ENCODE measurements at places on chromosomes 1 and 21.

DNA sequence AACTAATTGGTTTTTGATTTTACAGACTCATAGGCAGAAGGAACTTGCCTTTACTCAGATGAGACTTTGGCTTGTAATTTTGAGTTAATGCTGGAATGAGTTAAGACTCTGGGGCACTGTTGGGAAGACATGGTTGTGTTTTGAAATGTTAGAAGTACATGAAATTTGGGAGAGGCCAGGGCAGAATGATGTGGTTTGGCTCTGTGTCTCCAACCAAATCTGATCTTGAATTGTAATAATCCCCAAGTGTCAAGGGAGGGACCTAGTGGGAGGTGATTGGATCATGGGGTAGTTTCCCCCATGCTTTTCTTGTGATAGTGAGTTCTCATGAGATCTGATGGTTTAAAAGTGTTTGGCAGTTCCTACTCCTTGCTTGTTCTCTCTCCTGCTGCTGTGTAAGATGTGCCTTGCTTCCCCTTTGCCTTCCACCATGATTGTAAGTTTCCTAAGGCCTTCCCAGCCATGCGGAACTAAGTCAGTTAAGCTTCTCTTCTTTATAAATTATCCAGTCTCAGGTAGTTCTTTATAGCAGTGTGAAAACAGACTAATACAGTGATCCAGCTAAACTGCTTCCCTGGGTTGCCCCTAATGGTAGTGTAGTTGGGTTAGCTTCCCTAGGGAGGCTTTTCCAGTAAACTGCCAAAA, 10.2 kb downstream of the CPT2 start:
- DNase-seq = no peak

DNA sequence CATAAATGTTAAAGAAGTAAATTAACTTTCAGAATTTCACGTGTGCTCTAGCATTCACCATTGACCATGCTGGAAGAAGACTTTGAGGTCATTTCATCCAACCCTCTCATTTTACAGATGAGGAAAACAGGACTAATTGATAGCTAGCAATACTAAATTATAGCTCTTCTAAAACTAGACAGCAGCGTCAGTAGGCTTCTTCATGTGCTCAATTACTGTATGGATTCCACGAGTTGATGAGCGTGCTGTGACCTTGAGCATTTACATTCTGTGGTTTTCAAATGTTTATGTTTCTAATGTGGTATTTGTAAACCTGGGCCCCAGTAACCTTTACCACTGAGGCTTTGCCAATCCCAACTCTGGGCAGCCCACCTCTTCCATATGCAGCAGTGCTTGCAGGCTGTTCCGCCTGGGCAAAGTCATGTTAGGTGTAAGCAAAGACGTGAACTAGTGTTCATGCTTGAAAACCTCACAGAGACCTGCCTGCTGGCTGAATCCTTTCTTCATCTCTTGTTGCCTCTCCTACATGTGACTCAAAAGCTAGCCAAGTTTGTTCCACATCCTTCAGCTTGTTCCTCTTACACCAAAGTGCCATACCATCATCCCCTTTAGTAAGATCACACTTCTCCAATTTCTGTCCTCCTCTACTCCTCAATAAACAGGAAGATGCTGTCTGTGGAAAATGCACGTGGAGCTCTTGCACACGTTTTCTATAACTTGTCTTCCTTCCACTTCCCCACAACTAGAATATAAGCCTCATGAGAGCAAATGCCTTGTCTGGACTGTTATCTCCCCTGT, 17.2 kb downstream of the KCNJ15 start:
- DNase-seq = no peak

- no peak for DNase-seq
These were observed 132.7 kb downstream of the NTNG1 start for GRCh38 chr1:107273515-107273914.

DNA sequence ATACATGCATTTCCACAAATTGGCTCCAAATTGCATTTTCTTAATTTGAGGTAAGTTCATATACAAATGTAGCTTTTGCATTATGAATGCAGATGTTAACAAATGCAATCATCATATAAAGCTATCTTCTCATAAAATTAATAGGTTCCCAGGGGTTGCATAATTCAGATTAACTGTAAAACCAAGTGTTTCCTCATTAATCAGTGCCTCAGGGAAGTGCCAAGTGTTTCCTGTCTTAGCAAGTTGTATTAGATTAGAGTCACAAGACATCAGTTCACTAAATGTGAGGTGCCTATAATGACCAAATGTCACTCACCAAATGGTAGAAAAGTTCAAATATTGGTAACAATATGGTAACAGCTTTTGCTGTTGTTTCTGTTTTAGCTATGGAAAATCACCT, 140.8 kb downstream of the PTGER3 start:
- no peak for DNase-seq

- no peak for DNase-seq
These were observed 310.3 kb upstream of the VAMP3 start for GRCh38 chr1:7460807-7461206.

DNA sequence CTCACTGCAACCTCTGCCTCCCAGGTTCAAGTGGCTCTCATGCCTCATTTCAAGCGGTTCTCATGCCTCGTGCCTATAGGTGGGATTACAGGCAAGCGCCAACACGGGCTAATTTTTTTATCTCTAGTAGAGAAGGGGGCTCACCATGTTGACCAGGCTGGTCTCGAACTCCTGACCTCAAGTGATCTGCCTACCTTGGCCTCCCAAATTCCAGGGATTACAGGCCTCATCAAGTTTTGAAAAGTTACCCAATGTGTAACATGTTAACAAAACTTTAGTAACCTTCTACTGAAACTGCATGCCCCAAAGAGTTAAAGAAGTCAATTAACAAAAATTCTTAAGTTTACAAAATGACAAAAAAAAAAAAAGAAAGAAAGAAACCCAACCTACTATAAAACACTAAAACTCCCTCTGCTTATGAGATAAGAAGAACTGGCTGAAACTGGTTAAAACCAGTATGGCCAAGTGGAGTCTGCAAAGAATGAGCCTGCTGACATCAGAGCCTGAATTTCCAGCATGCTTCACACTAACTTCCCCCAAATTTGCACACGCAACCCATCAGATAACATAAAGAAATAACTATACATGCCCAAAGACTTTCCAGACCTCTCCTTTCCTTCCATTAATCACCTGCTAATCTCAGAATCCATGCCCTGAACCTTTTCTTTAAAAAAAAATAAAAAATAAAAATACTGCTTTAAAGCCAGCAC, 25.5 kb upstream of the PSMG1 start:
- no peak for DNase-seq

- DNase-seq = no peak
These were observed 54.7 kb downstream of the KDM1A start for GRCh38 chr1:23074012-23074411.

- no peak for DNase-seq
These were observed 33.4 kb upstream of the CITED4 start for GRCh38 chr1:40895601-40896000.

DNA sequence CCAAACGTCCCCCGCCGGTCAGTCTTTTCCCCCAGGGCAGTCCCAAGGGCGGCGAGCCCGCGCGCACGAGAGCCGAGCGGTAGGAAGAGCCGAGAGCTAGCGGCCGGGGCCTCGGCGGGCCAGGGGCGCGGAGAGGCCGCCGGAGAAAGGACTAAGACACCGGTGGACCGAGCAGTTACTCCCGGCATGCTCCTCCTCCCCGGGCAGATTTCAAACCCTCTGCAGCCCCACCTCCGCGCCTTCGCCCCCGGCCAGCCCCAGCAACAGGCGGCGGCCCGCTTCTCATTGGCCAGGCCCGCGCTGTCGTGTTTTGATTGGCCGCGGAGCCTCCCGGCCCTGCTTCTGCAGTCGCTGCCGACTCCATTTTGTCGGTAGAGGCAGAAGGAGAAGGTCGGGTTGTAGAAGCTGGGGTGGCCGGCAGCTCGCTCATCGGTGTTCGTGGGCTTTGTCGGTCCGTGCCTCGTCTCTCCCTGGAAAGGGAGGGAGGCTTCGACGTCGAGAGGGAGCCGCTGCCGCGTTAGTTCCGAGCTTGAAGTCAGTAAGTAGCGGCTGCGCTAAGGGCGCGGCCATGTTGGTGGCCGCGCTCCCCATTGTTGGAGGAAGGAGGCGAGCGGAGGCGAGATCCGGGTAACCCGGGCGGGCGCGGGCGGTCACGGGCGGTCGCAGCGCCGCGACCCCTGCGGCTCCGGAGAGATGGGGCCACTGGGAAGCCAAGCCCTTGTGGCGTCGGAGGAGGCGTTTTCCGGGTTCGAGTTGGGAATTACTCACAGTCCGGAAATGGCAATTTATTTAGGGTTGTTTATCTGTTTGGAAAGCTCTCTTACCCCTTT, at the start of gene PNRC2:
TSS of gene PNRC2 (plus strand) at position 368 of the 830 bp plus-strand sequence. CDS start 1,630 bp downstream, outside the sequence.
- DNase-seq = peak; percentile 95

DNA sequence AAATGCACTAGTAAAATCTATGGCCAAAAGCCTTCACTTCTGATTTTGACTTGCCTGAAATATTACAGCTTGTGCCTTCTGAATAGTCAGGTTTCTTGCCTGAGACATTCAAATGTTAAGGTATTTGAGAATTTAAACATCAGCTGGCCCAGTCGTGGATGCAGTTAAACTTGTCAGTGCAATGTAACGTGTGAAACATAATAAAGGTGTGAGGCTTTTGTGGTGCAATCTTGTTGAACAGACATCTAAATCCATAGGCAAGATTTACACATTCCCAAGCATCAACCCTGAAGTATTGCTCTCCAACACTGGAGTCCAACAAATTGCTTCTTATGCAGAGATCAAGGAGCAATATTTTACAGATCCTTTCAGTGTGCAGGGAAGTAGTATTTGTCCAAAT, 4.4 kb downstream of the CCN1 start:
- DNase-seq = no peak

DNA sequence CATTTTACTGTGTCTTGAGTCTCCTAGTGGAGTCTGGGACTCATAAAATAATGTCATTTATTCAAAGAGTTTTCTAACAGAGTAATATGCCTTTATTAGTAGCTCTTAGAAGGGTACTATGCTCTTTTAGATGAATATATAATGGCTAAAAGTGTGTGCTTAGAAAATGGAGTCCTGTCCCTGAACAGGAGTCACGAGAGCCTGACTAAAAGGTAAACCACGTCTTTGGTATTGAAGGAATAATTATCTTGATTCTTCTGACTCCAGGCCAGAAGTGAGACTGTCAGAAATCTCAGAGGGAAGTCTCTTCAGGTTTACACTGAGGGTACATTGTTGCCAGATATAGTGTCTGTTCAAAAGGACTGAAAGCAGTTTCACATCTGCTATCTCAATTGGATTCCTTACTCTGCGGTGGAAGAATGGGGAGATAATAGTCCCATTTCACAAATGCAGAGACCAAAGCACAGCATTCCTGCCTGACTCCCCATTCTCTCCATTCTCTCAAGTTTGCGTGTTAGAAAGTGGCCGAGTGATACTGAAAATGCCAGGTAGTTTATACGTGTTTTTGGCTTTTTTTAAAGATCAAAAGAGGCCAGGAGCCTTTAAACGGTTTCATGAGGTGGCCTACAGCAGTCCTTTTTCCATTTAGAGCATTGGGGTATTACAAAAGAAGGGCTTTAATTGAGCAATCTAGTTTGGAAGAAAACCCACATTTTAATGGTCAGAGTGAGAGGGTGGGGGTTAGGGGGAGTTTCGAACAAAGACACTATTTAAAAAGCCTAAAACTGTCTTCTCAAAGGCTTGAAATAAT, 176.6 kb downstream of the VPS13D start:
- DNase-seq = no peak

DNA sequence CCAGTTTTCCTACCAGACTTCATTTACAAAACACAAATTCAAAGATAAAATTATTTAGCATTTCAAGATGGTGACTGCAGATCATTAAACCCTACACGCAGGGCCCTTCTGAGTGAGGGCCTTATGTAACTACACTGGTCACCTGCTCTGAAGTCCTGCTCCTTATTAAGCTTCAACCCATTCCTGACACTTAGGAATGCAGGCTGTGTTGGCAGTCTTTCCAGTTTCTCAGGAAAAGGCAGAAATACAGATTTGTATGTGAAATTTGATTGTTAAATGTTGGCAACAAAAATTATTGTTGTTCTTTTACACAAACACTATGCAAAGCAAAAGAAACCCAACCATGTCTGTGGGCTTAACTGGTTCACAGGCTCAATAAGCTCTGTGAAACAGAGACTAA, 25.8 kb upstream of the BCAS2 start:
- peak; percentile 82 for DNase-seq

GRCh38 chr1:218463194-218464156, 118.3 kb downstream of the TGFB2 start:
- DNase-seq = no peak

DNA sequence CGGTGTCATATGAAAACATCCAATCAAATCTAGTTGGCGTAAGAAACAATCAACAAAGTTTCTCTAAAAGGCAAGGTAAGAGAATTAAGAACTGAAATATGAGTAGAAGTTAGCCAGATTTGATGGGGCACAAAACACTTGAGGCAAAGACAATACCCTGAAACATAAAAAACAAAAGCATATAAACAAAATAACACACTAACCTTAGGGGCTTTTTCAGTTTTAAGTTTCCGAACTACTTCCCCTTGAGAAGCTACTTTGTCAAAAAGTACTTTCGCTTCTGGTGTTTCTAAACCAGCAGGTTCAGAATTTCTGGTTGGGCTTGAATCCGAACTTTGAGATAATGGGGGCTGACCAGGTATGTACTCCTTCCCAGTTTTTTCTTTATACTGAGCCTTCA, 57.9 kb downstream of the EPRS1 start:
- DNase-seq = no peak

DNA sequence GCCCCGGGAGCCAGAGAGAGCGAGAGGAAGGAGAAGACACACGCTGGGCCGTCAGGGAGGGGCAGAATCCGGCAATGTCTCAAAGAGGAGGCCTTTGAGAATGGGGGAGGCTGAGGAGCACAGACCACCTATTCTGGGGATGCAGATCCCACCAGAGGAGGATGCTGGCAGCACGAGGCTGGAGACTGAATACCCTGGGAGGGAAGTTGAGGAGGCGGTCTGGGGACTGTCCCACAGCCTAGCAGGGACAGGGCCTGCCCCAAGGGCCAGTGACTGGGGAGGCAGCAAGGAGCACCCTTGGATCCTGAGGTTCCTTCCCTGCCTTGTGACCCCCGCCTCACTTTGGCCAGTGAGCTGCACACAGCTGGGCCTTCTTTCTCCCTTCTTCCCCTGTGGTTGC, 49.2 kb downstream of the SLC37A1 start:
- DNase-seq = no peak

DNA sequence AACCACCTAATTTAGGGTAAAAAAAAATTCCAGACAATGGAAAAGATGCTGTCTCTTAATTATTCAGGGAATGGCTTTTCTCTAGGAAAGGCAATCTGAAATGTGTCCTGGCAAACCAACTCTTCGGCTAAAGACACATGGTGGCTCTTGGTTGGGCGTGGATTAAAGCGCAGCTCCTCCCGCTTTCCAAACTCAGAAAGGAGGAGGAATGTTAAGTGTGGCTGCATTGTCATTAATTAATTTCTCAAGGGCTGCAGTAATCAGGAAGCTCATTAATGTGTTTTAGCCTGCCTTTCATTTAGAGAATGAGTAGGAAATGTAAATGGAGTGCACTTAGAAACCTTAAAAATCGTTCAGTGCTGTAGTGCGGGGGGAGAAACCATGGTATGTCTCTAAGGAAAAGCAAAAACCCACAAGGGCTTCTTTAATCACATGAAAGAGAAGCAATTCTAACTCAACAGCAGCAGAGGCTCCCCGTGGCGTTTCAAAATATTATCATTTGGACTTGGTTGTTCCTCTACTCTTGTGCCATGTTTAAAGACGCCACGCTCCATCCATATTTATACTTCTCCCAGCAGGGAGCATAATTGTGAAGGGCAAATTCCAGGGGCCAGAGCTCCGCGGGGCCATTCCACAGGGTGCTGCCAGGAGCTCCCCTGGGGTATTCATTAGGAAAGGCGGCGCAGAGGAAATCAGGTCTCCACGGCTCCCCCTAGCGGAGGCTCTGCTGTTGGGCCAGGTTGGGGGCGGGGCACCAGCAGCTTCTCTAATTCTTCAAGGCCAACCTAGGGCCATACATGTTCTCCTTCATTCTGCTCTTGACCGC, 91.9 kb upstream of the SSX2IP start:
- DNase-seq = peak; percentile 40

GRCh38 chr1:5570931-5571330, 421.3 kb downstream of the NPHP4 start:
- DNase-seq = no peak

Measured in T47D (cell line).